GM04504 (cell line): ENCODE measurements at places on chromosomes 4 and X.

DNA sequence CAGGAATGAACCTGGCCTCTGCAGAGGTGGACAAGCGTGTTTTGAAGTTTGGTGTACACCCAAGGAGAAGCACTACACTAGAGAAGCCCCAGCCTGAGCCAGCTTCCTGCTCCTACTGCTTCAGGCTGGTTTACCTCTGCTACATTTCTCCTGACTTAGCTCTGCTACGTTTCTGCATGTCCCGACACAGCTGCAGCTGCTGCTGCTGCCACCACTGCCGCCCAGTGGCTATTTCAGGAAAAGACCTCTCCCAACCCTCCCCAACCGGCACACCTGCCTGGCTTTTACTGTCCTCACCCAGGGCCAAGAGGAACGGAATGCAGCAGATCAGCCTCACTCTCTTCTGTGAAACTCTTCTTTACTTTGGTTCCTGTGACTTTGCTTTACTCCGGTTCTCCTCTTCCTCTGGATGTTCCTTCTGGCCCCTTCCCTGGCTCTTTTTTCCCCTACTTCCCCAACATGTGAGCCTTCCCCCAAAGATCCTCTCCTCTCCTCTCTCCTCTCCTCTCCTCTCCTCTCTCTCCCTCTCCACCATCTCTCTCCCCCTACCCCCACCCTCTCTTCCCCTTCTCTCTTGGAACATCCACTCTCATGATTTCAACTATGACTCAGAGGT, 3.1 kb upstream of the P2RY4 start:
- no peak for DNase-seq

DNA sequence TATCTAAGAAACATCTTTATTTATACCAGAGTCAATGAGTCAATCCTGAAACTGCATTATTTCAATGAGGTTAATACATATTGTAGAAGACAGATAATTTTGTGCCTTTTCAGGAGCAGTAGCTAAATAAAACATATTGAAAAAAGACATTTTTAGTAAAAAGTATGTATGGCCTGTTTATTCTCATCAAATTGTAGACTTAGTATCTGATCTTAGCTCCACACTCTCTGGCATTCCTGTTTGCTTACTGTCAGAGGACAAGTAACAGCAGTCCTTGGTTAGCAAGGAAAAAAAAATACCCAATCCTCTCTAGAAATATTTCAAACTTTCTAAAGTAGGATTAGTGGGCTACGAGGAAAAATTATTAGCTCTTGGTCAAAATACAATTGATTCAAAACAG, 50.5 kb upstream of the GUCY1A1 start:
- DNase-seq: no peak

GRCh38 chr4:28639747-28640146, 1779.1 kb downstream of the STIM2 start:
- no peak for DNase-seq

DNA sequence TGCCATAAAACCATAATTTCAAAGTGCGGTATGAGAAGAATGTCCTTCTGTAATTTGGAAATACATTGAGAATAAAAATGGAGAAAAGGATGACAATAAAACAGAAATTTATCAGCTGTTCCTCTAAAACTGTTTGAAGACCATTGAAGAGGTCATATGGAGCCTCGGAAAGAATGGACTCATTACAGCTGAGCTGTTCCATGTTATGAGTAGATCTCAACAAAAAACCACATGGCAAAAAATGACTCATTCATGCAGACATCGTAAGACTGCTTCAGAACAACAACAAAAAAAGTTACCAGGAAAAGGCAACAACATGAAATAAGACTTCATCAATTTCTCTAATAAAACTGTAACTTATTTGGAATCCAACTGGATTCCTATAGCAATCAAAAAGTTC, 39.7 kb downstream of the AKAP4 start:
- DNase-seq: no peak

DNA sequence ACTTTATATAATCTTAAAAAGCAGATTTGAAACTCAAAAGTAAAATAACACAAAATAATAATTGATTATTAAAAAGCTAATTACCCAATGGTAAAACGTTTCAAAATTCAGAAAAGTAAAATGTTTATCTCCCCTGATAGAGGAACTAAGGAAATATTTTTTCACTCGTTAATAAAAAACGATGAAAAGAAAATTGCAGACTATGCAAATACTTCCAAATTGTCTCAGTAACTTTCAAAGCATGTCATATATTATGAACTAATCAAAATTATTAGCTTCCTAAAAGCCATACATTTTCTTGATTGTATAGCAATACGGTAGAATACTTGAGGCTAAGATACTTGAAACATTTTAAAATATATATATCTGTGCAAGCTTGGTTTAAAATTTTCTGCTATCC, 366.3 kb downstream of the TLL1 start:
- DNase-seq: no peak

- no peak for DNase-seq
Observed at GRCh38 chrX:4570151-4570550, 856.7 kb upstream of the PRKX start.
